ENCODE measurements at places on chromosomes 5 and 9. TPM values are rescaled to one million over a fixed set of nuclear protein-coding genes. Genes with fewer than 3 reads are reported as not detected.
A peak's percentile ranks its signal among the peaks of the same experiment; 100 is the strongest.

DNA sequence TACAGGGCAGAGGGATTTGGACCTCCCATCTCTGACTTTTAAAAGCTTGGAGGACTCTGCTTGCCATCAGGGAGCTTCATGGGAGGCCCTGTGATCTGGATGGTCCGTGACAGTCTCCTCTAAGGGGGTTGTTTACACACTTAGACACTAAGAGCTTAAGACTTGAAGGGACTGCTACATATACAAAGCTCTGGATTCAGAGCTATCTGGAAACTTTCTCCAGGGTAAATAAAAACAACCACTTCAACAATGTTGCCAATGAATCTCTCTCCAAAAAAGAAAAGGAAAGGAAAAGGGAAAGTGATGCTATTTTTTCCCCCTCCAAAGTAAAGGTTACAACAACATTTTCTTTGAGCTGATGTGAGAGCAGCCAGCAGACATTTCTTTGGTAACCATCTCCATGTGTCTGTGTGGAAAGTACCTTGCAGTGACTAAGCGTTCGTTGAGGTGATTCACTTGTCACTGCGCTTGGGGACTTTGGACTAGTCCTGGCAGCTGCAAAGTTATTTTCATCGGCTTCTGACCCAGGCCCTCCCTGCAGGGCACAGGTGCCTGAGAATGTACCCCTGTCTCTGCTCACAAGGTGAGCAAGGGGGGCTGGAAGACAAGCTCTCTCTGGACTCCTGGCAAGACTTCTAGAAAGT, 262.1 kb upstream of the KLF4 start:
- no peaks in the 10 kb centered on the region for H3K27me3 ChIP-seq
- H3K36me3 ChIP-seq: no peaks in the 10 kb centered on the region
- H3K4me1 ChIP-seq: peaks cover 4% of the 10 kb centered on the region
- peak overlapping the region; percentile 93 for H3K27ac ChIP-seq
- H3K4me3 ChIP-seq: no peak overlapping the region
- DNase-seq: no peak

DNA sequence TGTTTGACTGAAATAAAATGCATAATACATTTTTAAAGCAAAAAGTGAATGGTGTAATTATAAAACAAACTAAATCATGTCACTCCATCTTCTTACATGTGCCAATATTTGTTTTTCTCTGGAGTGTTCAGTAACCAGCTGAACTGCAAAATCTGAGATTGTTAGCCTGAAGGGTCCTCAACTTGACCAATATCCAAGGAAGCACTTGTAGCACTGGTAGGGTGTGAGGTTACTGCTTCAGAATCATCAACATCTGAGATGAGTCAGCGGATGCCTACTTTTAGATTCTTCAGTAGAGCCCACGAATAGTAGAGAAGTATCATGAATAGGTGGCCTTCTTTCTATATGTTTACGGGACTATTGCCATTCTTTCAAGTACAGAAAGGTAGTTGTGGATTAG, 226.7 kb downstream of the TLE4 start:
- H3K27me3 ChIP-seq: no peaks in the 10 kb centered on the region
- DNase-seq: no peak
- no peak overlapping the region for H3K4me3 ChIP-seq
- H3K4me1 ChIP-seq: peaks cover 6% of the 10 kb centered on the region

DNA sequence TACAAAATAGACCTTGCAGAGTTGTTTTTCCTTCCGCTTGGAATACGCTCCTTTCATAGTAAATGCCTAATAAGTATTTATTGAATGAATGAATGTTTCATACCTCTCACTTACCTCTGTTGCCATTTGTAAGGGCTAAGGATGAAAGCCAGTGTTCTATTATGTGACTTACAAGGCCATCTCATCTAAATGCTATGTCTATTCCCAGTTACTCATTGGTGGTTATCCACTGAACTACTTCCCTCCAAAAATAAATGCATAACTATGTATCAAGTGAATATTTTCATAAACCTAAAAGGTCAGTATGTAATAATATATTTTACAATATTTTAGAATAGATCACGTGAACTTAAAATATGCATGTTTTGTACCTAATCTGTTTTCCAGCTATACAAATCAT, 670.5 kb upstream of the RGMB start:
- H3K4me3 ChIP-seq: no peak overlapping the region
- H3K4me1 ChIP-seq: no peaks in the 10 kb centered on the region
- no peak for DNase-seq
- H3K36me3 ChIP-seq: no peaks in the 10 kb centered on the region
- H3K27me3 ChIP-seq: no peaks in the 10 kb centered on the region

DNA sequence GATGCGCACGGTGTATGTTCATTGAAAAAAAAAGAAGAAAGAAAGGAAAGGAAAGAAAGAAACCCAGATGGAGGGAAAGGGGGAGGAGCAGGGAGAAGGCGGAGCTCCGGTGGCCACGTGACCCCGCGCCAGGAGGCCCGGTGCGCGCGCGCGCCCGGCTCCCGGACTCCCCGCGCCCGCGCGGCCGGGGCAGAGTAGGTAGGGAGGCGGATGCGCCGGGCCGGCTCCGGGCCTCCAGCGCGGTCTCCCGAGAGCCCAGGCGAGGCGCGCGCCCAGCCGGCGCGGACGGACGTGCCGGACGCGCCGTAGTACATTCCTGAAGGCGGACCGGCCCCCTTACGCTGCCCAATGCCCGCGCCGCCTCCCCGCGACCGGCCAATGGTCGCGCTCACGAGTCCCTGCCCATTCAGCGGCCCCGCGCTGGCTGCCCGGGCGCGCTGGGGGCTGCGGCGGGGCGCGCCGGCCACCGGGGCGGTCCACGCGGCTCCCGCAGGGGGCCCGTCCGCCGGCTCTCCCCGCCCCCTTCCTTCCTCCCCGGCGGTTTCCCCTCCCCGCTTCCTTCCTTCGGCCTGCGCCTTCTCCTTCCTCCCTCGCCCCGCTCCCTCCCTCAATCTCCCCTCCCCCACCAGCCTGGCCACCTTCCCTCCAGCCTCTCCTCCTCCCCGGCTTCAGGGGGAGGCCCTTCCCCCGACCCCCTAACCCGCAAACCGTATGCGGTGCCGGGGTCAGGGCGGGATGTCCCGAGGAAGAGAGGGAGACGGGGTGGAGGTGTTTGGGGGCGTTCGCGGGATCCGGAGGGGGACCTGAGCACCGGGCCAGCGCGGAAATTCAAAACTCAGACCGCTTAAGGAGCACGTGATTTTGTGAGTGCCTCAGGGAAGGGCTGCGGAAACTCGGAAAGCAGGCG, 5.8 kb downstream of the PTCH1 start:
- peak overlapping the region; percentile 65 for H3K4me3 ChIP-seq
- DNase-seq: peak; percentile 95
- H3K27ac ChIP-seq: no peak overlapping the region

- H3K27ac ChIP-seq: no peak overlapping the region
- H3K36me3 ChIP-seq: no peaks in the 10 kb centered on the region
- no peaks in the 10 kb centered on the region for H3K27me3 ChIP-seq
- H3K4me1 ChIP-seq: no peaks in the 10 kb centered on the region
- DNase-seq: no peak
Observed at GRCh38 chr5:60586307-60586901, 113.6 kb downstream of the DEPDC1B start.

The SLCO6A1 gene
- not detected for total RNA-seq

DNA sequence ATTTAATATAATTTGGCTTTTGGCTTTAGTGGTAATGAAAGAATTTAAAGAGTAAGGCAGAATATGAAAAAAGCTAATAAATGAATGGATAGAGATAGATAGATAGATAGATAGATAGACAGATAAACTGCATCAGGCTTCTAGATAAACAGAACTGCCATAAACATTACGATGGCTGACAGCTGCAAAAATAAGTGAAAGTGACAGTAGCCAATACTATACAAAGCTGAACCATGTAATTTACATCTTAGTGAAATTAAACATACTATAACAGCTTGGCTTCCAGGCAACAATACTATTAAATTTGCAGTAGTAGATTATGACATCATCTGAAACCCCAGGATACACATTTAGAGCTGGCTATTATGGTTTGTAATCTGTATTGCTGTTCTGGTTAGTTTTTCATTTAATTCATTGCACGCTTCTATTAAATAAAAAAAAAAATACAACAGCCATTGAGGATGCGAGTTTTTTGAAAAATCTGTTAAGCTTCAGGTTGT, 1354.8 kb downstream of the PTPRD start:
- no peak for DNase-seq
- no peak overlapping the region for H3K27ac ChIP-seq
- H3K4me3 ChIP-seq: no peak overlapping the region

DNA sequence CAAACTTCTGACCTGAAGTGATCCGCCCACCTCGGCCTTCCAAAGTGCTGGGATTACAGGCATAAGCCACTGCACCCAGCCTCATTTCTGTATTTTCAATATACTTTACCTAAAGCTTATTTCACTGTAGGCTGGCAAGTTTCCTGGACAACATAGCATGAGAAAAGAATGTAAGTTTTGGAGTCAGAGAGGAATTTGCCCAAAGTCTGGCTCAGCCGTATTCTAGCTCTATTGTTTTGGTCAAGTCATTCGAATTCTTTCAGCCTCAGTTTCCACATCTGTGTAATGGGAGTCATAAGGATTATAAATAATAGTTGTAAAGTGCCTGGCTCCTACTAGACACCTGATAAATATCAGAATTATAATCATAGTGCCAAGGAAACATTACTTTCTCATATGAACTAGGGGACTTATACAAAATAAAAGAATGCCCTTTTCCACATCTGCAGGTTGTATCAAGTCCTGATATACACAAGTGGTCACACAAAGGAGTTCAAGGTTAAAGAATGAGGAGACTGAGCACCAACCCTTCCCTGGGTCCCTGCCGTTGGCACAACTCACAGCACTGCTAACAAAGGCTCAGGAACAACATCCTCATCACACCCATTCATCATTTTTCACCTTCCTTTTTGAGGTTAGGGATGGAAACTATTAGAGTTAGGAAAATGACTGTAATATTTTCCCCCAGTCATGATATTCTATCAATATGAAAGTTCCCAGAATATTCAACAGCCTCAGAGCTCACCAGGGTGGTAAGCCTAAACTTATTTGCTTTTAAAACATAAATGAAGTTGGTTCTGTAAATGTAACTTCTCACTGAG, 34.6 kb upstream of the RAI14 start:
- no peak for DNase-seq
- H3K36me3 ChIP-seq: no peaks in the 10 kb centered on the region
- peaks cover 4% of the 10 kb centered on the region for H3K4me1 ChIP-seq

- H3K27me3 ChIP-seq: no peaks in the 10 kb centered on the region
- no peak for DNase-seq
- H3K4me3 ChIP-seq: no peak overlapping the region
Observed at GRCh38 chr5:953535-954449, 54.8 kb upstream of the NKD2 start.

- no peaks in the 10 kb centered on the region for H3K27me3 ChIP-seq
- H3K4me1 ChIP-seq: no peaks in the 10 kb centered on the region
- no peak for DNase-seq
- H3K4me3 ChIP-seq: no peak overlapping the region
Observed at GRCh38 chr5:23013395-23013998, 160.4 kb upstream of the CDH12 start.
